ENCODE measurements at places on chromosomes 3 and 15. TPM values are rescaled to one million over a fixed set of nuclear protein-coding genes. Genes with fewer than 3 reads are reported as not detected.

VWA5B2 gene
- not detected for total RNA-seq

CASR gene
- 0.15 TPM for total RNA-seq

KAT2B gene
- total RNA-seq = 0.78 TPM

SLC9C1 gene
- 0.41 TPM for total RNA-seq

- DNase-seq = no peak
These were observed 35.6 kb downstream of the CTSH start for GRCh38 chr15:78909160-78909695.

GRCh38 chr3:32614956-32615355, 44.3 kb upstream of the DYNC1LI1 start:
- DNase-seq = no peak

GRCh38 chr15:77504306-77504705, 83.6 kb downstream of the HMG20A start:
- DNase-seq = no peak

- no peak for DNase-seq
These were observed 298.1 kb upstream of the NECTIN3 start for GRCh38 chr3:110773413-110773954.

DNA sequence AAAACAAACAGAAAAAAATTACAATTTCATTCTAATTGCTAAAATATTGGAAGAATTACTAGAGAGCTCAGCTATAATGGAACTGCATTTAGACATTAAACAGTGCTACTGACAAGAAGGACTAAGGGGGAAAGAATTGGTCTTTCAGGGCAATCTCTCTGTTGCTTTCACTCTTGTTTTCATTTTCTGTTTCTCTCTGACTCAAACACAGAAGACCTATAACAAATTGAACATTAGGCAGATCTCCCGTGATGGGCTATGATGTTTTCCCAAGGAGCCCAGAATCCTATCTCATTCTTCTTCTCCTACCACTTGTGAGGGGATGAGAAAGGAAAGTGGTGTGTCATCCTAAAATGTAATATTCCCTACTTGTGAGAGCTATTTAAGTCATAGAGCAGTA, 358.0 kb upstream of the TGFBR2 start:
- no peak for DNase-seq

- no peak for DNase-seq
These were observed 33.5 kb downstream of the FAM98B start for GRCh38 chr15:38487378-38487777.

GRCh38 chr3:189962466-189962865, 158.2 kb downstream of the P3H2 start:
- DNase-seq = no peak

DNA sequence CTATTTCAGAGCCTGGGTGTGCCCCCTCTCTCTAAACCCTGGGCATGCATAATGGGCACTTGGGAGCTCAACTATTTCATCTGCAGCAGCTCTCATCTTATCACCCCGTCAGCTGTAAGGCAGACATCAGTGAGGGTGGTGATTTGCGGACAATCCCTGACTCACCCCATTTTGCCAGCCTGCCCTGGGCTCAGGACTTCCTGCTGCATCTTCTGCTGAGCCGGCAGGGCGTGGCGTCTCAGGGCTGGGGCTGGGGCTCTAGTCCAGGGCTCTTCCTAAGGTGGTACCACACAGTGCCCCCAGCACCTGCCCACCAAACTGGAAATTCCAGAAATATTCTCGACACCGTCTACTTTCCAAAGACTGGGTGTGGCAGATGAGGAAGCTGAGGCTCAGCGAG, 925 bp upstream of the PSTPIP1 start:
- peak; percentile 26 for DNase-seq

GRCh38 chr15:27341780-27342343, 370.9 kb downstream of the GABRG3 start:
- no peak for DNase-seq

DNA sequence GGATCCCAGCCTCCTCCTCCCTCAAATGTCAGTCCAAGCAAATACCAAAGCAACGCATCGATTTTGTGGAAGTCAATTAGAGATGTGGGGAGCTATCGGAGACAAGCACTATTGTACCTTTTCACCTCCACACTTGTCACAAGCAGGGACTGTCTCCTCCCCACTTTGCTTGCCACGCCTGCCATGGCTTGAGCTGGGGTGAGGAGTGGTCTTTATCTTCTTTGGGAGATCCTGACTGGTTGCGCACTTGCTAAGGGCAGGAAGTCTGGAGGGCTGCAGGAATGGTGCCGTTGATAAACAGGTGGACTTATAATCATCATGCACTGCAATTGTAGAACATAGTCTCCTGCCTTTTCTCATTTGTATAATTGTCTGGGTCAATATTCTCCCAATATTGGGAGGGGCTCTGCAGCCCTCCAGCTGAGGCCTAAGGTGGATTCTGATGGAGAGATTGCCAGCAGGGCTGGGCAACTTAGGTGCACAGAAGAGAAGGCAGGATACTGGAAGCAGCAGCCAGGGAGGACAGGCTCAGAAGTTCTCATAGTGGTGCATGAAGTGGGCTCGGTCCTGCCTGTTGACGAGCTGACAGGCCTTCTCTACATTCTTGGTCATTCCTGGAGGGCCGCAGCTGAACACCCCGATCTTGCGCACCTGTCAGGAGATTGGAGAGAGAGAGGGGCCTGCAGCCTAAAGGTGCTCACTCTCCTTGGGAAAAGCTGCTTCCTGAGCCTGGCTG, 20.2 kb downstream of the DUOX2 start:
- DNase-seq = no peak

GRCh38 chr3:113557374-113557773, 25.0 kb downstream of the SIDT1 start:
- DNase-seq = no peak

DNA sequence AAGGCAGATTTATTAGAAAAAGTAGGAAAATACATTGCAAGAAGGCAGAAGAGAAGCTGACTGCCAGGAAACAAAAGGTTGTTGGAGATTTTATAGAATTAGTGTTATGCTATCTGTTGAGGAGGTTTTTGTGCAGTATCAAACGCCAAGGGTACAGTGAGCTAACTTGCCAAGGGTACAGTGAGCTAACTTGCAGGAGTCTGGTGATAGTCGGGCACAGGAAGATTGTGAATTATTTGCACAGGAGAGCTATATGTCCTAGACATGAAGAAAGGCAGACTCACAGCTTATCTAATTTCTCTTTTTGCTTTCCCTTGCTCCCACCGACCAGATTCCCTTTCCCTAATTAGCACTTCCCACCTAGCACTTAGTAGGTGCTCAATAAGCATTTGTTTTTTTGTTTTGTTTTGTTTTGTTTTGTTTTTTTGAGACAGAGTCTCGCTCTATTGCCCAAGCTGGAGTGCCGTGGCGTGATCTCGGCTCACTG, 2.7 kb upstream of the CSK start:
- no peak for DNase-seq

- no peak for DNase-seq
These were observed 221.1 kb downstream of the SLCO3A1 start for GRCh38 chr15:92074646-92075045.

GRCh38 chr3:144259267-144259666, 287.6 kb downstream of the DIPK2A start:
- no peak for DNase-seq

- DNase-seq = peak; percentile 54
These were observed 123.1 kb downstream of the DMXL2 start for GRCh38 chr15:51499379-51499976.
